Stimulated activated CD8-positive, alpha-beta memory T cell treated with anti-CD3 and anti-CD28 coated beads, Interleukin-15, amount 100 ng/mL, for 48 hours (primary cell): ENCODE measurements at places on chromosomes 13 and 19.

GRCh38 chr13:99218545-99218944 is 17.9 kb downstream of the UBAC2 start:
- no peak for DNase-seq

DNA sequence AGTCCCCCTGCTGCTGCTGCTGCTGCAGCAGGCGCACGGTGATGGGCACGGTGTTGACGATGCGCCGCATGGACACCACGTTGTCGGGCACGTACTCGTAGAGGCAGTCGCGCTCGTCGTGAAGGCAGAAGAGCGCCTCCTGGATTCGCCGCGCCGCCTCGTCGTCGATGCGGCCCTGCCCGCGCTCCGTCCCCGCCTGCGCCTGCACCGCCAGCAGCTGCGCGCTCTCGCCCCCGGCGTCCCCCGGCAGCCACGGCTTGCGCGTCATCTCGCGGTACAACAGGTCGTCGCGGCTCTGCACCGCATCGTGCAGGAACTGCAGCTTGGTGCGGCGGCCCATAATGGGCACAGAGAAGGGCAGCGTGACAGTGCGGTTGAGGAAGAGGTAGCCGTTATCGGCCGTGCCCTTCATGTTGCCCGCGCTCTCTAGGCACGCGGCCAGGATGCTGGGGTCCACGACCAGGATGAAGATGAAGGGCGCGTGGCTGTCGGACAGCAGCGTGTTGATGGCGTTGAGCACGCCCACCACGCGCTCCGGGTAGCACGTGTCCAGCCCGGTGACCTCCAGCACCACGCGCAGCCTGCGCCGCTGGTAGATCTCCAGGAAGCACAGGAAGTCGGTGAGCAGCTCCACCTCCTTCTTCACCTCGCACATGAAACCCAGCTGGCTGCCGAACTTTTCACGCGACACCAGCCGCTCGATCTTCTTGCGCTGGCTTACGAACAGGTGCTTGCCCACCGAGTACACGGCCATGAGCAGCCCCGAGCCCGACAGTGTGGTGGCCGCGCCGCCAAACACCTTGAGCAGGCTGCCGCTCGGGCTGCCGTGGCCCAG is 8.1 kb downstream of the NKPD1 start:
- peak; percentile 30 for DNase-seq

- DNase-seq = no peak
Observed at GRCh38 chr13:77919921-77920294, 1.3 kb upstream of the EDNRB start.

GRCh38 chr19:23771761-23772674 is 13.3 kb upstream of the ZNF681 start:
- DNase-seq = no peak

- DNase-seq = no peak
Observed at GRCh38 chr19:31152906-31153305, 196.3 kb downstream of the TSHZ3 start.

DNA sequence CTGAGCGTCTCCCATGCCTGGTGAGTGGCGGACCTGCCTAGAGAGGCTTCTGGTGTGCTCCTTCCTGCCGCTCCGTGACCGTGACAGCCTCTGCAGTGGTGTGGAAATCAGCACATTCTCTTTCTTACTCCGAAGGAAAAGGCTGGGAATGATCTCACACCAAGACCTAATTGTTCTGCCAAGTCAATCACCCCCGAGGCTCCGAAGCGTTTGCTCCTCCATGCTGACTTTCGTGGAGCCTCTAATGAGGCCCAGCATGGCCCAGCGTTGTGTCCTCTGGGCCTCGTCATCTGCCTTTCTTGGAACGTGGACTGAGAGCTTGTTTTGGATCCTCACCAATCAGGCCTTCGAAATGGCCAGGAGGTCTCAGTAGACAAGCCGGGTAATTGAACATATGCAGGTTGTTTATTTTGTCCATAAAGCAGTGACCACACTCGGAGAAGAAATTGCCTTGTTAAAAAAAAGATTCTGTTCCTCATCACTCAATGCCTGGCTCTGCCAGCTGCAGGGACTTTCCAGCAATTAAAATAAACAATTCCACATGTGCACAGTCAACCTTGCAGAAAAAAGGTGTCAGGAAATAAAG is 107.1 kb downstream of the UBL3 start:
- DNase-seq = no peak

DNA sequence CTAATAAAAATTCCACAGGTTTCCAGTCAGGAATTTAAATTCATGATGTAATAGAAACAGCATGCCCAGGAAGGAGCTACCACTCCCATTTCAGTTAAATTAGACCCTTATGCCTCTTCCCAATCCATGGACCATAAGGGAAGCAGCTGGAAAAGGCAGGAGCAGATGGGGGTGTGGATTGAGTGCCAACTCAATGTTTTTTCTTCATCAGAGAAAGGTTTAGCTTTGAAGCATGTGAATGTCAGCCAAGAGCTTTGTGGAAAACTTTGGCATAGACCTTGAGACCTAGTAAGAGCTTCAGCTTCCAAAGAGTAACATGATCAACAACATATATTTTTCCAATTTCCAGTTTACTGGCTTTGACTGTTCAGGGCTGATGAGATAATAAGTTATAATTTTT is 2139.9 kb downstream of the PCDH9 start:
- no peak for DNase-seq

GRCh38 chr13:94335761-94336526 is 143.5 kb downstream of the DCT start:
- DNase-seq = no peak

DNA sequence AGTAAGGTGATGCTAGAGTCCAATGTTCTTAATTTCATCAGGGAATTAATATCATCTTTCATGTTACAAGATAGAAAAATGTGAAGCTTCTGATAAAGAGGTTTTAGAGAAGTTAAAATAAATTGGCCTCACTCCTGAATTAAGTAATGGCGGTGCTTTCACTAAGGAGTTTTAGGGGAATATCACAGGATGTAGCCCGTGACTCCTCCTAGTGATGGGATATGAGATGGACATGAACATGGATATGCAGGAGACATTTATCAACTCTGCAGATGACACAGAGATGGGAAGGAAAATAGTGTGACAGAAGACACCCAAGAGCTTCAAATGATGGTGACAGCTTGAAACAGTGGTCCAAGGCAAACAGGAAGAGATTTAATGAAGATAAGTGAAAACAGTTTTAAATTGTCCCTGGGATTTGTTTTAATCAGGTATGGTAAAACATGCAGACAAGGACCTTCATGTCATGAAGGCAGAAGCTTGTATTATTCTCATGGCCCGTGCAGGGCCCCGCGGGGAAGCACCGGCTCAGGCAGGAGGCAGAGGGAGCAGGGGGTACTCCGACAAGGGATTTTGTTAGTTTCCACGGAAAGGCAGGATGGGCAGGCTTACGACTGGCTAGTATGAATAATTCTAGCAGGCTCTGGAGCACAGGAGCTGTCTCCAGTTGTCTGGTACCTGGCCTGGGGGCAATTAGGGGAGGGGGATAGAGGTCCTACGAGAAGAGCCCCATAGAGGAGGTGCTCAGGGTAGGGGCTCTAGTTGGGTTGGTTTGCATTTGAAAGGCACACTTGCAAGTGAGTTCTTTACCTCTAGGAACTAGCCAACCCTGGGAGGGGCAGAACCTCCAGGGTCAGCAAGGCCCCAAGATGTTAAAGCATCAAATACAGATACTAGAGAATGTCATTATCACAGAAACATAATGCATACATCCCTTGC is 38.7 kb upstream of the FARP1 start:
- no peak for DNase-seq

DNA sequence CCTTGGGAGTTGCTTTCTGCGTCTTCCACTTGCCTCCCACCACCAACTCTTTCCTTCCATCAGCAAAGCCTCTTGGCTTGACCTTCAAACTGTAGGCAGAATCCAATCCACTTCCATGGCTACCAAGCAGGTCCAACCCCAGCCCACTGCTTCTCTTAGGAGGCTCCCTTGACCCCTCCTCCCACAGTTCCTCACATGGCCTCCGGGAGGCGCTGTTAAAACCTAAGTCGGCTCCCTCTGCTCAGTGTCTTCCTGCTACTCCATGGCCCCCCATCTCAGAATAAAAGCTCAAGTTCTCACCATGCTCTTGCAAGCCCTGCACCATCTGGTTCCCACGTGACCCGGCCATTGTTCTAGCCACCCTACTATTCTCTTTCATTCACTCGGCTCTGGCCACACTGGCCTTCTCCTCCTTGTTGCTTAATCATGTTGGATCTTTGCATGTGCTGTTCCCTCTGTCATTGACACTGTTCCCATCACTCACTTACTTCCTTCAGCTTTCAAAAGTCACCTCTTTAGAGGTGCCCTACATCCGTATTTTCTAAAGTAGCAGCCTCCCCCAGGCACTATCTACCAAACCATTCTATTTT is 7.5 kb downstream of the IZUMO2 start:
- no peak for DNase-seq

- DNase-seq = no peak
Observed at GRCh38 chr13:101465877-101466276, 13.4 kb downstream of the ITGBL1 start.

- no peak for DNase-seq
Observed at GRCh38 chr13:110911880-110912279, 3.0 kb downstream of the ANKRD10 start.

DNA sequence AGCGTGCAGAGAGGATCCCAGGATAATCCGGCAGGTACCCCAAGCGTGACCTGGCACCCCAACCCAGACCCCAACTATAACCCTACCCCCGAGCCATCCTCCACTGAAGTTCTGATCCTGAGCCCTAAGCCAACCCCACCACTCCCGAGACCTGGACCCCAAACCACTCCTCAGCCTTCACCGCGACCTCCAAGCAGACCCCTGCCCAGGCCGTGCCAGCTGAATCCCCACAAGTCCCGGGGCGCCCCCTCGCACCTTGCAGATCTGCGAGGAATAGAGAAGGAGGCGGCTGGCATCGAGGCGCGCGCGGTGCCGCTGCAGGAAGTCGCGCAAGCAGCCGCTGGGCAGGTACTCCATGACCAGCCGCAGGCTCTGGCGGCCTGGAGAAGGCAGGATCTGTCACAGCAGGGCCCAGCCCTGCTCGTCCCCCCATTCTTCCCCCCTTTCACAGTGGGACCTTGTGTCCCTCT is 10.1 kb upstream of the INSL3 start:
- DNase-seq = no peak

DNA sequence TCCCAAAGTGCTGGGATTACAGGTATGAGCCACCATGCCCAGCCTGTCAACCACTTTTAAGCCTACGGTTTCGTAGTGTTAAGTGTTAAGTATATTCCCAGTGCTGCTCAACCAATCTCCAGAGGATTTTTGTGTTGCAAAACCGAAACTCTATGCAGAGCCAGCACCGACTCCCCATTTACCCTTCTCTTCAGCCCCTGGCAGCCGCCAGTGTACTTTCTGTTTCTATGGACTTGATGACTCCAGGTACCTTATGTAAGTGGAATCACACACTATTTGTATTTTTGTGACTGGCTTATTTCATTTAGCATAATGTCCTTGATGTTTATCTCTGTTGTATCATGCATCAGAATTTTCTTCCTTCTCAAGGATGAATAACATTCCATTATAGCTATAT is 1.1 kb downstream of the SULT2A1 start:
- no peak for DNase-seq

DNA sequence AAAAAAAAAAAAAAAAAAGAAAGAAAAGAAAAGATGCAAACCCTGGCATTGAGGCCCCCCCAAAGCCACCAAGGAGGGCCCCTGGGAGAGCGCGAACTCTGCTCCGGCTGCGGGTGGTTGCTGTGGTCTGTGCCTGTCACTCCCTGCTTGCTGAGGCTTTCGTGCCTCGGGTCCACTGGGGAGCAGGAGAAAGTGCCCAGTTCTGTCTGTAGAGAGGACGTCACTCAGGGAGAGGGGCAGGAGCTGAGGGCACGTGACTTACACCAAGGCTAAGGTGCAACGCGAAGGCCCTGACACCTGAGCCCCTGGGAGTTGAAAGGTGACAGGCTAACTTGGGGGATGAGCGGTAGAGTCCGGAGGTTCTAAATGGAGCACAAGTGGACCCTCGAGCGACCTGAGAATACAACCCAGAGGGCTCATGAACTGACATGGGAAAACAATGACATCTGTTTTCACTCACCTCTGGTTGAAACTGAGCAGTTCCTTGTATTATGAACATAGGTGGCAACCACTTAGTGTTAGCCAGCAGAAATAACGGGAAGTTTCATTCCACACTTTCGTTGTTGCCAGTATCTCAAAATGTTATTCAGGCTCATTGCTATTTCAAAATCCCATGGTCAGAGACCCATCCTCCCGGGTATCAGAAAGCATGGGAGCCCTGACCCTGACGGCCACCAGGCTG is 69.2 kb upstream of the TM9SF2 start:
- no peak for DNase-seq

DNA sequence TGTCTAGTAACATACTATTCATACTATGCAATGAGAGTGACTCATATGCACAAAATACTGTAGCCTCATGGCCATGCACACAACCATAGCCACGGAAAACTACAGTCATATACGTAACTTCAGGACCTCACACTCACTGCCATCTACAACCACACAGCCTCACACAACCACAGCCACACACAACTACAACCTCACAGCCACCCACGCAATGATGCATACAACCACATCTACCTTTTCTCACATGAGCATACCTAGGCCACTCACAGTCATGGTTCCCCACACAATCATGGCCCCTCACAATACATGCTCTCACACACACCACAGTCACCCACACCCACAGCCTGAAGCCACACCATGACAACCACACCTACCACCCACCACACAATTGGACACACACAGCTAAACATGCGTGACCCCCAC is 8.7 kb upstream of the TNFSF14 start:
- peak; percentile 76 for DNase-seq

DNA sequence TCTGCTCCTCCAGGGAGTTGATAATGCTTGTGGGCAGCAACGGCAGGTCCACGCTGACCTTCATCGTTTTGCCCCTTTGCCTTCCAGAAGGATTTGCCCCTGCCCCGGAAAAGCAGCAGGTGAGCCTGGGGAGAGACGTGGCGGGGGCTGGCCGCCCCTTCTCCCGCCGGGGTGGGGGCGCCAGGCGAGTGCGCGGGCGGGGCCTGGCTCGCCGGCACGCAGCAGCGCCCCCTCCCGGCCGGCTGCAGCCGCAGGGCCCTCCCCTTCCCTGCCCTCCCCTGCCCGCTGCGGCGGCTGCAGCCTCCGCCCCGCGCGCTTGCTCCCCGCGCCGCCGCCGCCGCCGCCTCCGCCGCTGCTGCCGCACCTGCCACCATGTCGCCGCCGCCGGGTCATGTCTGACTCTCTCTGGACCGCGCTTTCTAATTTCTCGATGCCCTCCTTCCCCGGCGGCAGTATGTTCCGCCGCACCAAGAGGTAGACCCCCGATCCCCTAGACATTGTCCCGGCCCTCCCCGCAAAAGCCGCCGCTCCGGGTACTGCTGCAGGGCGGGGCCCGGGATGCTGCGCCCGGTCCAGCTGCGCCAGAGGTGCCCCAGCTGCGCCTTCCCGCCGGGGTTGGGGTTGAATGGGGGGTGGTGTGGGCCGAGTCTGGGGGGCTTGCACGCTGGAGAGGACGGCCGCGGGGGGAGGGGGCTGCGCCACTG is at the start of gene MAST1:
Gene MAST1, plus strand, starts transcription at position 334 of the 704 bp plus-strand sequence. Its CDS starts 58 bp downstream, at position 392.
- DNase-seq = no peak
